ENCODE measurements at places on chromosomes 4 and X.

DNA sequence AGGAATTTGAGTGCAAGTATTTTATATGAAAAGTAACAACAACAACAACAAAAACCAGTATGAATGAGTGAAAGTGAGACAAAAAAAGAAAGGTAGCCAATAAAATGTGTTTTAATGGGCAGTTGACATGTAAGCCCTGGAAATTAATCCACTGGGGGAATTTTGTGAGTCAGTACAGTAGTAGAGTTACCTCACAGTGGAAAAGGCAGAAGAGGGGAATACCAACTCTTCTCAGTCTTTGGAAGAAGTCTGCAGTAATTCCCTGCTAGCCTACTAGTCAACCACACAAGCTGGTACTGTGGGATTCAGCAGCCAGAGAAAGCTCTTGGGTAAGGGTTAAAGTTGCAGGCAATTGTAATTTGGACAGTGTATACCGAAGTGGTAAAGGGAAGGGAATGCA is 76.3 kb upstream of the IL15 start:
- no peak for DNase-seq

DNA sequence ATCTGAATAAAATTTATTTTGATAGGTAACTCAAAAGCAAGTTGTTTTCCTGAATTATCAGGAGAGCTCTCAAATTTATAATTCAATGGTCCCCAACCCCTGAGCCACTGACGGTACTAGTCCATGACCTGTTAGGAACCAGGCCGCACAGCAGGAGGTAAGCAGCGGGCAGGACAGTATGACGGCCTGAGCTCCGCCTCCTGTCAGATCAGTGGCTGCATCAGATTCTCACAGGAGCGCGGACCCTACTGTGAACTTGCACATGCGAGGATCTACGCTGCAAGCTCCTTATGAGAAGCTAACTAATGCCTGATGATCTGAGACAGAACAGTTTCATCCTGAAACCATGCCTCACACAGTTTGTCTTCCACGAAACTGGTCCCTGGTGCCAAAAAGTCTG is 37.9 kb upstream of the SEC24B start:
- DNase-seq, result no peak

- DNase-seq, result no peak
Measured at GRCh38 chr4:158356301-158356700, 146.0 kb downstream of the TMEM144 start.

- no peak for DNase-seq
Measured at GRCh38 chr4:22597471-22597870, 81.6 kb upstream of the ADGRA3 start.

GRCh38 chrX:40423299-40423698 is 157.5 kb upstream of the ATP6AP2 start:
- DNase-seq, result no peak

All from AG04449 (cell line).